ENCODE measurements at places on chromosomes 12 and 14. TPM values are rescaled to one million over a fixed set of nuclear protein-coding genes. Genes with fewer than 3 reads are reported as not detected.

- DNase-seq: peak; percentile 49
These were observed 1.9 kb downstream of the DUSP16 start for GRCh38 chr12:12560587-12561370.

GRCh38 chr14:55302367-55303124 is 31.3 kb downstream of the FBXO34 start:
- no peak for DNase-seq

DNA sequence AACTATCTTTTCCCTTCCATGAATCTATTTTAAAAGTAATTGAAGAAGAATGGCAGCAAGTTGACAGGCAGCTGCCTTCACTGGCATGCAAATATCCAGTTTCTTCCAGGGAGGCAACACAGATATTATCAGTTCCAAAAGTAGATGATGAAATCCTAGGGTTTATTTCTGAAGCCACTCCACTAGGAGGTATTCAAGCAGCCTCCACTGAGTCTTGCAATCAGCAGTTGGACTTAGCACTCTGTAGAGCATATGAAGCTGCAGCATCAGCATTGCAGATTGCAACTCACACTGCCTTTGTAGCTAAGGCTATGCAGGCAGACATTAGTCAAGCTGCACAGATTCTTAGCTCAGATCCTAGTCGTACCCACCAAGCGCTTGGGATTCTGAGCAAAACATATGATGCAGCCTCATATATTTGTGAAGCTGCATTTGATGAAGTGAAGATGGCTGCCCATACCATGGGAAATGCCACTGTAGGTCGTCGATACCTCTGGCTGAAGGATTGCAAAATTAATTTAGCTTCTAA is 18.4 kb downstream of the TMPO start:
- no peak for DNase-seq

- no peak for DNase-seq
These were observed 20.4 kb downstream of the EIF2B2 start for GRCh38 chr14:75023108-75023507.

DNA sequence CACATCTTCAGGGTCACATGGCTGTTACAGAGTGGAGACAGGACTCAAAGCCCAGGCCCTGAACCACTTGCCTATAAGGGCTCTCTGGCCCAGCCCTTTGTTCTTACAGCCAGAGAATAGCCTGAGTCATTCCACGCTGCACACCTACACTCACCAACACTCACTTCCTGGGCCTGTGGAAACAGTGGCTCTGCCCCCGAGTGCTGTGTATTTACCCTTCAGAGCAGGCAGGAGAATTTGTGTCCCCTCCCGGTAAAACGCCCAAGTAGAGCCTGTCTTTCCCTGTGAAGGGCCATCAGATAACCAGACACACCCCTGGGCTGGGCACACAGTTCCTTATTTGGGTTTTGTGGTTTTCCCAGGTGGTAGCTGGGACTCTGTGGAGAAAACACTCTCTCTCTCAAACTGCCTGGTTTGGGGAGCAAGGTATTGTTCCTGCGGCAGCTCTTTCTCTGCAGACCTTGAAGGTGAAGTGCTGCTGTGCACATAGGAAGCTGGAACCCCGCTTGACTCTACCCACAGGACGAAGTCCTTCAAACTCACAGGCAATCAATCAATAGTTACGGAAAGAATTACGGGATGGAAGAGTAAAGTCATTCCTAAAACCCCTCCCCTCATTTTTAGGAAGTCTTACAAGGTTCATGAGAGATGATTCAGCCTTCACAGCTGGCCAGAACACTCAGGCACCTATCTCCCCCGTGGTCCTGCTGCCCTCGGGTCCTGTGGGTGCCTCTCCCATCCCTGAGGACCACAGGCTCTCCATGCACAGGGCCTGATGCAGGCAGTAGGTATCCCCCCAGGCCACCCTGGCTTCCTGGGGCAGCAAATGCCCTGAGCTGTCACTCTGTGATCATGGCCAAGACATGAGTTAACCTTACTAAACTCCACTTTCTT is 20.3 kb downstream of the FIGNL2 start:
- no peak for DNase-seq

The ACSS3 gene
- total RNA-seq: 14.9 TPM

The C14orf180 gene
- 0.18 TPM for total RNA-seq
